SHP77 treated with DMSO at 0.1 percent for 48 hours (cell line): ENCODE measurements at places on chromosomes 2 and 18.

DNA sequence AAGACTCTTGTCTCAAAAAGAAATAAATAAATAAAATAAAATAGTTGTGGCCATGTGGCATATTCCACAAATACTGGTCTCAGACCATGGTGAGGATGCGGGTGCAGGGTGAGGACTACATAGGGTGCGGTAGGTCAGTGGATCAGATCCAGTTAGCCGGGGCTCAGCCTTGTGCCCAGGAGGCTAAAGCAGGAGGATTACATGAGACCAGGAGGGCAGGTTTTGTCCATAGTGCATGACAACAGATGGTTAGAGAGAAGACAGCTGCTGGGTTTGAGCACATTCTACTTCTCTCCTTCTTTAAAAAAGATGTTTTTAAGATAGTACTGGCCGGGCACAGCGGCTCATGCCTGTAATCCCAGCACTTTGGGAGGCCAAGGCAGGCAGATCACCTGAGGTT lies 12.8 kb upstream of the PSD4 start:
- DNase-seq: no peak

DNA sequence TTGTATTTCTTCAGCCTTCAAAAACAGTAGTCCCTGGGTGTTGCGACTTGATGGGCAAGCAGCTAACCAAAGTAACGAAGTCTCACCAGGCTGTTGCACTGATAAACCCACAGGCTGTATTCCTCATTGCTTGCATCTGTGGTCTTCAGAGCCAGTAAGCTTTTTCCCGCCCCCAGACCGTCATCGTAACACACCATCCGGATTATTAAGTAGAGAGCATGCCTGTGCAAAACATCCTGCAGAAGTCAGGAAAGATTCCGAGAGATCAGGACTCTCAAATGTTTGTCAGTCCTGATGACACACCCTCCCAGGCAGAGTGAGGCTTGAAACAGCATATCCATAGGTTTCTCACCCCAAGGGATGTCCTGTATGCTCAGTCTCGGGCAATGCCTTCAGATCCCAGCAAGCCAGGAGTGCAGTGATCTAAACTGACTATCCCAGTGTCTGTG lies 15.9 kb downstream of the ITGB1BP1 start:
- DNase-seq: no peak

GRCh38 chr18:22800551-22800951 lies 132.6 kb upstream of the RBBP8 start:
- DNase-seq: no peak

GRCh38 chr18:55907453-55908175 lies 319.6 kb upstream of the TCF4 start:
- no peak for DNase-seq

GRCh38 chr2:140600116-140600515 lies 1530.7 kb downstream of the LRP1B start:
- no peak for DNase-seq

GRCh38 chr2:156321243-156321904 lies 11.1 kb downstream of the NR4A2 start:
- no peak for DNase-seq

DNA sequence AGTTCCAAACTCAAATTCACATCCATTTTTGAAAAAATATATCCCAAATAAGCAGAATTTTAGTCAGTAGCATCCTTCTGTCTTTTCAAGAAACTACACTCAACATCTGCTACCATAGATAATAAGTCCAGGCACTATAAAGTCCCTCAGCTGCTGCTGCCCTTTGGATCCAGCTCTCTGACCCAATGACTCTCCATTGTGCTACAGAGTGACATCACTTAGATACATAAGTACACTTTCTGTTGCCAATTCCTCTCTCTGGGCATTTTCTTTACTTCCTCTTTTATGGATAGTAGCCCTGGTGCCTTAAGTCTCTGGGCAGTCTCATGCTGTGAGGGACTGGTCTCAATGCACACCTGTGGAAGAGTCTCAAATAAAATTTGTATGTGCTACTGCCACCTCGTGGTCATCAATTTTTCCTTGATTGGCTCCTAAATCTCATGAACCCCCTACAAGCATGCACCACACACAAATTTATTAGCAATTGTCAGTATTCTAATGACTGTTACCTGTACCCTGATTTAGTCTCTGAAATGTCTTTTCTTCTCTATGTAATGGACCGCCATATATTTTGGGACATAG lies 219.2 kb downstream of the LRP1B start:
- DNase-seq: no peak

DNA sequence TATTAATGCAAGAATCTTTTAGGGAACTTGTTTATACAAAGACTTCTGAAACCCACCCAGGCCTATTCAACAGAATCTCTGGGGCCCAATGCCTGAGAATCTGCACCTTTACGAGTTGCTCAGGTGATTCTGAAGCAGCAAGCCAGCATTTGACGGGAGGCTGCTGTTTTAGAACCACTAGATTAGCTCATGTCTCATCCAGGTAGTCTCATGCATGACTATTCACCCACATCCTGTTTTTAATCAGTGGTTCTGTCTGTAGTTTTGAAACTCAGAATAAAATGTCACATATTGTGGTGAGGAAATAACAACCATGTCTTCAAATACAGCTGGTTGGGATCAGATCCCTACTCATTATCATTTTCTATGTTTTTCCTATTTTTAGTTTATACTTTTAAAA lies 39.5 kb downstream of the CYTIP start:
- DNase-seq: no peak

DNA sequence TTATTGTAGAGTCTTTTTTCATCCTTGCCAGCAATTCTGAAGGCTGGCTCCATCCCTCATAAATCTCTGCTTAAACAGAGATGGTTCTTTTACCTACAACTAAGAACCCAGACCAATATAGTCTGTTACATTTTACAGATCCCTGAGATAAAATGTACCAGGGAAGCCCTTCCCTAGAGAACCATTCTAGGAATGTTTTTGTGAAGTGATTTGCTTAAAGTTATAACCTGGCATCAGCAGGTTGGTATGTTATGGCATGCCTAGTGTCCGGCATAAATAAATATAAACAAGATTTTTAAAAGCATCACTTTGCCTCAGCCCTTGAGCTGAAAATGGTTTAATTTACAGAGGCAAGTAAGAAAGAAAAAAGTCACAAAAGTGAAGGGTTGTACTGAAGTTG lies 18.5 kb upstream of the NPAS2 start:
- no peak for DNase-seq

- DNase-seq: no peak
Observed at GRCh38 chr2:70019096-70019495, 57.7 kb upstream of the ASPRV1 start.

- no peak for DNase-seq
Observed at GRCh38 chr18:21632393-21632792, 20.3 kb downstream of the SNRPD1 start.

DNA sequence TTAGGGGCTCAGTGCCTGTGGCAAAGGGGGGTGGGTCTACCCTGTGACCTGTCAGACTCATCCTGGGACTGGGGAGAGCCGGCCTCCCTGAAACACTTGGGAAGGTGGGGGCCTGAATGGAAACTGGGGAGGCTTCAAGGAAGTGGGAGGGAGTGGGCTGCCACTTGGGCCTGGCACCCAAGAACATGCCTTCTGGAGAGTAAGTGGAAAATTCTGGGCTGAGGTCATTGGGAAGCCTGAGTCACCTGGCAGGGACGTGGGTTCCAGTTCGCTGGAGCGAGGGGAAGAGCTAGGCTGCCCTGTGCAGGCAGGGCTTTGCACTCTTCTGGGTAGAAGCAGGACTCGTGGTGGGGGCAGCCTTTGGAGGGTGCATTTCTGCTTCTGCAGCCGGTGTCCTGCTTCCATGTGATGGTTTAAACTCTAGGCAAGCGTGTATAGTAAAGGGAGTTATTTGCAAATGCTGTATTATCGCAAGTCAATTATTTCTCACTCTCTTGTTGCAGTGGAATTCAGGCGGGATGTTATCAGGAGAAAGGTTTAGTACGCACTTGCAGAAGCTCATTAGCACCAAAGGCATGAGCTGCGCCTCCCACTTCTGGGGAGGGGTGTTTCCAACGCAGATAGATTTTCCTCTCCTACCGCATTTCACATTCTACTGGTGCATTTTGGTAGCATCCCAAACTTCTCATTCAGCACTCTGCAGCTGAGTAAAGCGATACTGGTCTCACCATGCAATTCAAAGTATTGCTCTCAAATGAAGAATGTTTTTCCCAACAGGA lies 3.8 kb downstream of the LRRFIP1 start:
- no peak for DNase-seq

- no peak for DNase-seq
Observed at GRCh38 chr2:197278799-197279763, 31.5 kb downstream of the ANKRD44 start.

GRCh38 chr2:233349005-233349998 lies 5.0 kb upstream of the DGKD start:
- peak; percentile 68 for DNase-seq

DNA sequence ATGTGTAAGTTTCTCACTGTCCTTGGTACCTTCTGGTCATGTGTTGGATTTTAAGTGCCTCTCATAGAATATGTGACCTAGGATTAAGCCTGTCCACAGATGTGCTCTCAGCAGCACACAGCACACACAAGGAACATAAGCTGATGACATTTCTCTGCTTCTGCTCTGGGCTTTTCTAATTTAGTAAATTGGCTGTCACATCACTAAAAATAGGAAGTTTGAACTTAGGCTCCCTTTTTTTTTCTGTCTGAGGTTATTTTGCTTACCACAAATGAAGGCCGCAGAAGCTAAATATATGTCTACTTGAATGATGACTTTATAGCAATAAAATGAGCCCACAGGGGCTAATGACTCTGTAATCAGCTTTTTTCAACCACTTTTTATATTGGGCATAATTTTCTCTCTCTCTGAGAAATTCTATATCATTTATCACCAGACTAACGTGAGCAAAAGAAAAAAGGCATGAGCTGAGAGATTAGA lies 150.2 kb upstream of the KLHL14 start:
- DNase-seq: no peak

- peak; percentile 5 for DNase-seq
Observed at GRCh38 chr2:230668184-230668938, 44.3 kb upstream of the CAB39 start.

- no peak for DNase-seq
Observed at GRCh38 chr2:179495315-179495714, 230.7 kb upstream of the SESTD1 start.

DNA sequence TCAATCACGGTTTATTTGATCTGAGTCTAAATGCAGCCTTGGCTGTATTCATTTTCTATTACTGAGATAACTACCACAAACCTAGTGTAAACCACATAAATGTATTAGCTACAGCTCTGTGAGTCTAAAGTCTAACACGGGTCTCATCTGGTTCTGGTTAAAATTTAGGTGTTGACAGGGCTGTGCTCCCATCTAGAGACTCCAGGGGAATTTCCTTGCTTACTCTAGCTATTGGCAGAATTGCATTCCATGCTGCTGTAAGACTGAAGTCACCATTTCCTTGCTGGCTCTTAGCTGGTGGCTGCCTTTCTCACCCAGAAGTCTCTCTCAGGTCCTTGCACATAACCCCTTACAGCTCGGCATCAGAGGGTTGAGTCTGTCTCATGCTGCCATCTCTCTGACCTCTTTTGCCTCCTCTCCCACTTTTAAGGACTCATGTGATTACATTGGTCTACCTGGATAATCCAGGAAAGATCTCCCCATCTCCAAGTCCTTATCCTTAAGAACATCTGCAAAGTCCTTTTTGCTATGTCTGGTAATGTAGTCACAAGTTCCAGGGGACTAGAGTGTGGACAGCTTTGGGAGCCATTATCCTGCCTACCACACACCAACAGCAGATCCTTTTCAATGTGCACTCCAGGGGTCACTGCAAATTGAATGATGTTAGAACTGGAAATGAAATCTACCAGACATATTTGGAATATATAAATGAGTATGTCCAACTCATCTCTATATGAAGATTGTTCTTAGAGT lies 207.0 kb upstream of the AGAP1 start:
- no peak for DNase-seq

- DNase-seq: no peak
Observed at GRCh38 chr2:202194418-202194817, 44.0 kb downstream of the SUMO1 start.

- DNase-seq: no peak
Observed at GRCh38 chr2:23636426-23636825, 251.4 kb downstream of the KLHL29 start.

GRCh38 chr2:111689941-111690340 lies 194.1 kb downstream of the ANAPC1 start:
- no peak for DNase-seq

DNA sequence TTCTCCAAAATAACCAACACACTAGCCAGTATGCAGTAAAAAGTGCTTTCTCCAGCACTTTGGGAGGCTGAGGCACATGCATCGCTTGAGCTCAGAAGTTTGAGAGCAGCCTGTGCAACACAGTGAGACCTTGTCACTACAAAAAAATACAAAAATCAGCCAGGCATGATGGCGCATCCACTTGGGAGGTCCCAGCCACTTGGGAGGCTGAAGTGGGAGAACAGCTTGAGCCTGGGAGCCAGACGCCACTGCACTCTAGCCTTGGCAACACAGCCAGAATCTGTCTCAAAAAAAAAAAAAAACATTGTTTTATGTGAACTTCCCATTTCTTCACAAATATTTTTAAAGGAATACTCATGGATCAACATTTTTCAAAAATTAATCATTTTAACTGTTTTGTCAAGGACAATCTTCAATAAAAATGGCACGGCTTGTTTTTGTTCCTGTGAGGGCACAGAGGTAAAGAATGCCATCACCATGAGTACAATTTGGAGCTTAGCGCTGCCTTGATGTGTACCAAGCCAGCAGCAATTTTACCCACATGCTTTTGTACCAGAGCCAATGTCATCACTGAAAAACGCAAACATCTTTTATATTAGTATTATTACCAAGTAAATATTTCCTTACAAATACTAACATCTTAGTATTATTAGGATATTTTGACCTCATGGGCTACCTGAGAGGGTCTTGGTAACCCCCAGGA lies 26.7 kb downstream of the RAB1A start:
- no peak for DNase-seq

GRCh38 chr18:27022477-27022876 lies 157.0 kb upstream of the AQP4 start:
- no peak for DNase-seq

DNA sequence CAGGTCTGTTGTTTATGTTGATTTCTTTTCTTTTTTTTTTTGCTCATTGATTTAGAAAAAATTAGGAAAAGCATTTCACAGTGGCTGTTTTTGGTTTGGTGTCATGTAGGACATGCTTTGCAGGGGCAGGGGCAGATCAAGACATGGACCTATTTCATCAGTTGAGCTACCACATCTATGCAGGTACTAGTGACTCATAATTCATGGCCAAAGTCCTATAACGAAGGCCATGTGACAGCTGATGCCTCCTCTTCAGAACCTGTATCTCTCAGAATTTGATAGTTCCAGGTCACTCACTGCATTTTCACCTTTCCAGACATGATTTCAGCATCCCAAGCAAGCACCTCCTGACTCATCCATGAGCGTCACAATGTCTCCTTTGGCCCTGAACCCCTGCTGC lies 195.8 kb downstream of the ALK start:
- no peak for DNase-seq

- no peak for DNase-seq
Observed at GRCh38 chr2:238841542-238842164, 6.2 kb upstream of the TWIST2 start.
